NCI-H1694 (cell line): ENCODE measurements at places on chromosomes 12 and 14.

- no peak for DNase-seq
Measured at GRCh38 chr14:95490727-95491451, 25.6 kb downstream of the SYNE3 start.

- DNase-seq, result no peak
Measured at GRCh38 chr12:125473501-125473900, 408.3 kb downstream of the AACS start.

- no peak for DNase-seq
Measured at GRCh38 chr12:73308079-73308478, 1035.9 kb downstream of the TRHDE start.

GRCh38 chr12:90514325-90514724 lies 440.7 kb downstream of the CCER1 start:
- no peak for DNase-seq

GRCh38 chr12:56007564-56008559 lies 10.8 kb downstream of the SUOX start:
- no peak for DNase-seq
